ENCODE measurements at places on chromosomes 4 and X. TPM values are rescaled to one million over a fixed set of nuclear protein-coding genes. Genes with fewer than 3 reads are reported as not detected.

- DNase-seq: no peak
Observed at GRCh38 chrX:111322231-111322855, 52.1 kb upstream of the CAPN6 start.

DNA sequence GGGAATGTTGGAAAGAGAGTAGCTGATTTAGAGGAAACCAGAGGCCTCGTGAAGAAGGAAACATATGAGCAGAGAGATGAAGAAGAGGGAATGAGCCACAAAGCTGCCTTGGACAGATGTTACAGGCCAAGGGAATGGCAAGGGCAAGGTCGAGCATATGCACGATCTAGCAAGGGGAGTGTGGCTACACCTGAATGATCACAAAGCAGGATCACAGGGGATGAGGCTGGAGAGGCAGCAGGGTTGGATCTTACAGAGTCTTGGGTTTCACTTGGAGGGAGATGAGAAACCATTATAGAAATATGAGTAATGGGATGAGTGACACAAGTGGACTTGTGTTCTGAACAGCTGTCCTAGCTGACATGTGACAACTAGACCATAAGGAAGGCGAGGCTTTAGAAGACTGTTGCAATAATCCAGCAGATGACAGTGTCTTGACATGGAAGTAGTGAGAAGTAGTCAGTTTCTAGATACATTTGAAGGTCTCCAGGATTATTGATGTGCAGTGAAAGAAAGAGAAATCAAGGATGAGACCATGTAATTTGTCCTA lies 58.7 kb downstream of the RASGEF1B start:
- DNase-seq: no peak

- DNase-seq: no peak
Observed at GRCh38 chrX:51737091-51737490, 6.2 kb upstream of the GSPT2 start.

- DNase-seq: no peak
Observed at GRCh38 chr4:151968643-151969042, 207.8 kb upstream of the GATB start.

- no peak for DNase-seq
Observed at GRCh38 chr4:145315811-145316225, 135.4 kb upstream of the OTUD4 start.

- DNase-seq: no peak
Observed at GRCh38 chr4:170716868-170717267, 627.1 kb upstream of the AADAT start.

DNA sequence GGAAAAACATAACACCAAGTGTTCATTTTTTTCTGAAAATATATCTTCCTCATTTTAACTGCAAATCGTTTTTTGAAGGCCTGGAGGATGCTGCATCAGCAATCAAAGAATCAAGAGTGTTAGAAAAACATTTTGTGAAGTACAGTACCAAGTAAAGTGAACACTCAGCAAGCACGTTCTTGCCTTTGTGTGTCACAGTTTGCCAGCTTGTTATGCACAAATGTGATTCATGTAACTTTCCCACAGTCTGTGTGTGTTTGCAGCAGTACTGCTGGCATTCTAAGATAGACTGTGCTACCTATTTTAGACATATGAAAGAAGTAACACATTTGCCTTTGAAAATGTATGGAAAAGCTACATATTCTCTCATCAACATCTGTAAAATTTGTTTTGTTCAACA lies 1617.7 kb downstream of the RPA4 start:
- no peak for DNase-seq

DNA sequence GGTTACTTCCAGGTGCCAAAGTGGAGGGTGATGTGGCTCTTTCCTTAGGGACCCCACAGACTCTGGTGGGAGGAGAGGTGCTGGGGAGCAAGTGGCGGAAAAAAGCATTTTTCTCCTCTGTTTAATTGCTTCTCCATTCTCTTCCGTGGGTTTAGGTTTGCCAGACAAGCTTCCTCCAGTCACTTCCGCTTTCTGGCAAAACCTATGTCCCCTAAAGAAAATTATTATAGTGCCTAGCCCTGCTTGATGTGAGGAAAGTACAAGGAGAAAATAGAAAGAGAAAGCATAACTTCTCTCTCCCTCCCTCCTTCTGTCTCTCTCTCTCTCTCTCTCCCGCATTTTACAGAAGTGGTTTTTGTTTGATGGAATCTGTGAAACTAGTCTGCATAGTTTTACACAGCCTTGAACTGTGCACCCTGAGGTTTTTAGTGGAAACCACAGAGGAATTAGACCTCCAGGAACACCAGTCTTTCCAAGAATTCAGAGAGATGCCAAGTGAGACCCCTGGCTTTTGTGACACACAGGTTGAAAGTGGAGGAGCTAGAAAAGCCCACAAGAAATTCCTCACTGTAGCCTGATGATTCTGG lies 231.1 kb upstream of the ANXA3 start:
- no peak for DNase-seq

DNA sequence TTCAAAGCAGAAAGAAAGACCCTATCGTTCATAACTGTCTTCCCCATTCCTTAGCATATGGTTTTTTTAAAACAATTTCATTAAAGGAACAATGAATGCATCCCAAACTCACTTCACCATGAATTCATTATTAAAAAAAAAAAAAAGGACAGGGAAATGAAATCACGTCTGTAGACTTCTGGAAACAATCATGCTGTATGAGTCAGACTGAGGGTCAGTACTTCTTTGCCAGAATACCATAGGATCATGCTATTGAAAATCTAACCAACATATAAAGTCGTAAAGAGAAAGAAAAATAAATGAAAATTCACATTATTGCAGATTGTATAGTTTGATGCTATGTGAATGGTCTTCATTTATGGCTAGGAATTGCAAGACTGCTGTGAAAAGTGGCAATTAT lies 144.4 kb downstream of the PCDH18 start:
- DNase-seq: no peak

DNA sequence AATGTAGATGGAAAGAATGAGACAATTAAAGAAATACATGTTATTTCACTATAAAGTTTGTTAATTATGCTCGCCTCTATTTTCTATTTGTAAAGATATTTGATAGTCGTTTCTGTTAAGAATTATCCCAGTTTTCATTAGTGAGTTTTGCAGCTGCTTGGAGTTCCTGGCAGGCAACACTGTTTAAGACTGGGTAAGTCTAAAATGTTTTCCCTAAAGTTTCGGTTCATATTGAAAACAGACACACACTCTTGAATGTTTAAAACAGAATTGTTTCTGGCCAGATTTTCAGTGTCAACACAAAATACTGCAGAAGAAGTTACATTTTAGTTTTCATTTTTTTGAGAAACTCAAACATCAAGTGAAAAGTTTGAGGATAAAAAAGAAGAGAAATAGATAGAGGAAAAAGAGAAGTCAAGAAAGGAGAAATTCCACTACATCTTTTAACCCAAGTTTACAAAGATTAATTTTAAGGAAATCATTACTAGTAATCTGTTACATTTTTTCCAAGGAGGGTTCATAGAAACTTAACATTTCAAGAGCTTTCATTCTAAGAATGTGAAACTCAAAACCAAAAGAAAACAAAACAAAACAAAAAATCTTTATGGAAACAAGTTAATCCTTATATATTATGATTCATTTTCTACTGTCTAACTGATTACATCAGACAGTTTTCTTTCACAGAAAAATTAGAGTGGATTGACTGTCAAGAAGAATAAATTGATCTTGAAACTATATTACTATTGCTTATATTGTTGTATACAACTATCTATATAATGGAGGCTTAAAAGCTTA lies 305.5 kb downstream of the FAT4 start:
- no peak for DNase-seq

DNA sequence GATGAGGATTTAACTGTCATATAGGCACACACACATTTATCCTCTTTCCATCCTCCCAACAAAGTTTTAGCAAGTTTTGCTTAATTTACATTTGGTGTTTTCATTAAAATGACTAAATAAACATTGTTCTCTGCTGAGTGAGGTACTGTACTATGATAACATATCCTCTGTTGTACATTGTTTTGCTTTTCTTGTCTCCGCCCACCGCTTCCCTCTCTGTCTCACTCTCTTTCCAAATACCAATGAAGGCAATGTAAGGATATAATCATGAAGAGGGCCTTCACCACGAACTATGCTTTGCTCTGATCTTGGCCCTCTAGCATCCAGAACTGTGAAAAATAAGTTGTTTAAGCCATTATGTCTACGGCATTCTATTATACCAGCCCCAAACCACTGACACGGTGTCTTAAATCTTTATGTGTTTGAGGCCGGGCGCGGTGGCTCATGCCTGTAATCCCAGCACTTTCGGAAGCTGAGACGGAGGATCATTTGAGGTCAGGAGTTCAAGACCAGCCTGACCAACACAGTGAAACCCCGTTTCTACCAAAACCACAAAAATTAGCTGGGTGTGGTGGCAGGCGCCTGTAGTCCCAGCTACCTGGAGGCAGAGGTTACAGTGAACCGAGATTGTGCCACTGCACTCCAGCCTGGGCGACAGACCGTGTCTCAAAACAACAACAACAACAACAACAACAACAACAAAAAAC lies 65.3 kb downstream of the HPRT1 start:
- no peak for DNase-seq

GRCh38 chrX:142036116-142036515 lies 132.4 kb downstream of the MAGEC1 start:
- DNase-seq: no peak

DNA sequence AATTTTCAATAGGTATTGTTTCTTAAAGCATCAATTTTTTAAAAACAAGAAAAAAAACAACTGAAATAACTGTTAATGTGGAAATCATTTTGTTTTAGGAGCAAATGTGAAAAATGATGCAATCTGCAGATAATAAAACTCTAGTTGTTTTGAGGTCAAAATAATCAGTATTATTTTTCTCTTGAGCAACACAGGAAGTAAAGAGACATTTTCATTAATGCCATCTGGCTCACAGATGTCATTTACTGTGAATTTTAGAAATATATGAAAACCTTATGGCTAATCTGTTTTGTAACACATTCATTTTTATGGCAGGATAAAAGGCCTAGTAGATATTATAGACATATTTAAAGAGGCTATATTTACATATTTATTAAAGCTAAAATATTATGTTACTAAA lies 141.6 kb downstream of the PCDH18 start:
- DNase-seq: no peak

DNA sequence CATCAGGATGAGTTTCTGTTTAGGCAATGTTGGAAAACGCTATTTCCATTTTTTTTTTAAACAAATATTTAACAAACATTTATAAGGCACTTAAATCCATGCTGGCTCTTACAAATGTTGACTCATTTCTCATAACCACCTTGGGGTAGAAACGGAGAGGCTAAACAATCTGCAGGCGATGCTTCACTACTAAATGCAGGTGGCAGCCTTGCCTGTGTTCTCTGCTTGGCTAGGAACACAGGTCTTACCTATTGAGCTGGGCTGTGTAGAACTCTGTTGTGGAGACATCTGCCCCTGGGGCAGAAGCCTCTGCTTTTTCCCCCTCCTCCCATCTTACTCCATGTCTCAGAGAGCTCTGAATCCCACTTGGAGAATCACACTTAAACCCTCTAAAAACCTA lies 1.4 kb upstream of the CXCL1 start:
- DNase-seq: no peak

- no peak for DNase-seq
Observed at GRCh38 chr4:151417164-151417571, 8.2 kb downstream of the FHIP1A start.

DNA sequence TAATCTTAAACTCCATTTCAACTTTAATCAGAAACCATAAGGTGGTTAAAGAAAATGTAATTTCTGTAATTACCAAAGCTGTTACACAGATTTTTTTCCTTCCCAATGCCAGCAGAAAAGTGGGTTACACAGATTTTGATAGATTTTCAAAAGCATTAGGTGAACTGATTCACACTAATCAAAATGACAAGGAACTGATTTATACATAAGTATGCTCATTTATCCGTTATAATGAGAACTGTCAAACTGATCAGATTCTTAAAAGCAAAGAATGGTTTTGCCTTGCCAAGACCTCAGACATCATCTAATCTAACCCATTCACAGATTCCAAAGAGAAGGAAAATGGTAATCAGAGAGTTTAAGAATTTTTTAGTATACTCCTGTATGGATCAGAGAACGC lies 5.2 kb downstream of the UGDH start:
- no peak for DNase-seq

DNA sequence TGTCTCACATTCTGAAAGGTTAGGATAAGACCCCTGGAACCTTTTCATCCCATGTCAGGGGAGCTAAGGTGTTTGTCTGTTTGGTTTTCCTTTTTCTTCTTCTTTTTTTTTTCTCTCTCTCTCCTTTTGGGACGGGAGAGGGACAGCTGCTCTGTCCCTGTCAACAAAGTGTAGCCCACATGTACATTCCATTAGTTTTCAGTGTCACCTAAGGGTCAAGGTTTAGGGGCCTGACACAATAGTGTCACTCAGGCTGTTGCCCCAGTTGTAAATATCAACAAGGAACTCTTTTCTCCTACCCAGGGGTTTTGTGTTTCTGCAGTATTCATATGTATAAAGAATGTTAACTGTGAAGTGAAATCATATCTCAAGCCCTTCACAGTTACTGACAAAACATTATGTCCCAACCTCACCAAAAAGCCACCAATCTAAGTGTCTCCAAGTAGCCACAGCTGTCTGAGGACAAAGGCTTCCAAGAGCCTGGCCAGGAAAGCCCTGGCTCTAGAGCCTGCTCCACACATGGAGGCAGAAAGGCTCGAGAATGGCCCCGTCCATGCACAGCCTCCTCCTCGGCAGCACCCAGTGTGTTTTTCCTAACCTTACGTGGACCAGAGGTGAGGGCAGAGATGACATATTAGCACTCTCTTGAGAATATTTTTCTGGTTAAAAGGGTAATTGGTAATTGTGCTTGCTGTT lies 9.4 kb downstream of the IRF2 start:
- DNase-seq: no peak

GRCh38 chr4:163251204-163251603 lies 81.2 kb downstream of the NPY1R start:
- DNase-seq: no peak

- DNase-seq: no peak
Observed at GRCh38 chr4:104093247-104093646, 373.5 kb upstream of the TACR3 start.

DNA sequence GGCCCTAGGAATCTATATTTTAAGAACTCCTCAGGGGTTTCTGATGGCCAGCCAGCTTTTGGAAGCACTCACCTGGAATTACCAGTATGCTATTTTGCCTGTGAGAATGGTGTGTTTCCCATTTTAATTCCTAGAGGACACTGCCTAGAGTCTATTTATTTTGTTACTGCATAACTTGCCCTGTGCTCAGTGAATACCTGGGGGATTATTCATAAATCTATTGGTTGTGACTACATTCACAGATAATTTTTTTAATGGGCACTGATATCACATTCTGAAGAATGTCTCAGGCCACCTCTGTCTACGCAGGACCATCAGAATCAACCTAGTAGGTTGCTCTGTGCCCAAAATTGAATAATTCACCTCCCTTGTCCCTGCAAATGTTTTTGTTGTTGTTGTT lies 6.7 kb downstream of the ARL13A start:
- DNase-seq: no peak

Gene CFP
- total RNA-seq: 2.6 TPM

Gene SYTL5
- not detected for total RNA-seq

Gene TMEM255A
- total RNA-seq: 1.1 TPM

Gene MAGED1
- 54.8 TPM for total RNA-seq

Gene MXRA5
- 1.3 TPM for total RNA-seq

Gene SPANXA2
- total RNA-seq: not detected

Gene MTTP
- 3.3 TPM for total RNA-seq

Gene VSIG1
- not detected for total RNA-seq

Gene ARHGAP4
- 10.3 TPM for total RNA-seq

Gene SLC9A6
- total RNA-seq: 16.1 TPM
